ENCODE measurements at places on chromosomes 16 and 17.

DNA sequence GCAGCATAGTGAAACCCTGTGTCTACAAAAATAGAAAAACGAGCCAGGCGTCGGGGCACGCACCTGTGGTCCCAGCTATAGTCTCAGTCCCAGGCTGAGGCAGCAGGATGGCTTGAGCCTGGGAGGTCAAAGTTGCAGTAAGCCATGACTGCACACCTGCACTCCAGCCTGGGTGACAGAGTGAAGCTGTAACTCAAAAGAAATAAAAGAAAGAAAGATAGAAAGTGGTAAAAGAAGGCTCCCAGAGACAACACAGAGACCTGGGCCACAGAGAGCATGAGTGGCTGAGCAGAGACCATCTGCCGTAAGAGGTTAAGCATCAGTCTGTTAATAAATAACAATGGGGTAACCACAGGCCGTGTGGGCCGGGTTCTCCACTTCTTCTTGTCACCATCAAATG lies 15.3 kb upstream of the HEXD start:
- DNase-seq, result no peak

- no peak for DNase-seq
These were observed 8.3 kb downstream of the DHRS7C start for GRCh38 chr17:9783050-9783449.

GRCh38 chr16:18792836-18793433 lies 2.8 kb upstream of the RPS15A start:
- DNase-seq, result no peak

GRCh38 chr17:65750631-65751115 lies 189.2 kb upstream of the AXIN2 start:
- DNase-seq, result peak; percentile 66

GRCh38 chr16:14399378-14400284 lies 230.4 kb downstream of the PARN start:
- DNase-seq, result no peak

- no peak for DNase-seq
These were observed 16.4 kb downstream of the C16orf74 start for GRCh38 chr16:85734311-85735017.

DNA sequence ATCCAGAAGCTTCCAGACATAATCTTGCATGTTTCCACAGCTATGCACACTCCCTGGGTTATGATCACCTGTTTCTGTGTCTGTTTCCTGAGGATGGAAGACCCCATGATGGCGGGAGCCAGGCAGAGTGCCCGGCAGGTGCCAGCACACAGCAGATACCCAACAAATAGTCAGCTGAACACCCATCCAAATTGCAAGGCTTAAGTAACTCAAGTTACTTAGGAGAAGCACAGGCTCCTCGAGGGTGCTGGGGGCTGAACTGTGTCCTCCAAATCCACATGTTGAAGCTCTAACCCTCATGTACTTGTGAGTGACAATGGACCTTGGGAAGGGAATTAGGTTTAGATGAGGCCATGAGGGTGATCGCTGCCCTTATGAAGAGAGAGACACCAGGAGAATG lies 79.5 kb upstream of the DOC2B start:
- no peak for DNase-seq

GRCh38 chr17:145671-146541 lies 8.5 kb downstream of the SCGB1C2 start:
- DNase-seq, result no peak

- no peak for DNase-seq
These were observed 122.5 kb upstream of the CACNG5 start for GRCh38 chr17:66712453-66712852.

DNA sequence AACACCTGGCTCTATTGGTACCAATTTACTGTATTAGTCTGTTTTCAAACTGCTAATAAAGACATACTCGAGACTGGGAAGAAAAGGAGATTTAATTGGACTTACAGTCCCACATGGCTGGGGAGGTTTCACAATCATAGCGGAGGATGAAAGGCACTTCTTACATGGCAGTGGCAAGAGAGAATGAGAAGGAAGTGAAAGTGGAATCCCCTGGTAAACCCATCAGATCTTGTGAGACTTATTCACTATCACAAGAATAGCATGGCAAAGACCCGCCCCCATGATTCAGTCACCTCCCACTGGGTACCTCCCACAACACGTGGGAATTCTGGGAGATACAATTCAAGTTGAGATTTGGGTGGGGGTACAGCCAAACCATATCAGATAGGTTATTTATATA lies 22.6 kb upstream of the GOSR1 start:
- DNase-seq, result no peak

DNA sequence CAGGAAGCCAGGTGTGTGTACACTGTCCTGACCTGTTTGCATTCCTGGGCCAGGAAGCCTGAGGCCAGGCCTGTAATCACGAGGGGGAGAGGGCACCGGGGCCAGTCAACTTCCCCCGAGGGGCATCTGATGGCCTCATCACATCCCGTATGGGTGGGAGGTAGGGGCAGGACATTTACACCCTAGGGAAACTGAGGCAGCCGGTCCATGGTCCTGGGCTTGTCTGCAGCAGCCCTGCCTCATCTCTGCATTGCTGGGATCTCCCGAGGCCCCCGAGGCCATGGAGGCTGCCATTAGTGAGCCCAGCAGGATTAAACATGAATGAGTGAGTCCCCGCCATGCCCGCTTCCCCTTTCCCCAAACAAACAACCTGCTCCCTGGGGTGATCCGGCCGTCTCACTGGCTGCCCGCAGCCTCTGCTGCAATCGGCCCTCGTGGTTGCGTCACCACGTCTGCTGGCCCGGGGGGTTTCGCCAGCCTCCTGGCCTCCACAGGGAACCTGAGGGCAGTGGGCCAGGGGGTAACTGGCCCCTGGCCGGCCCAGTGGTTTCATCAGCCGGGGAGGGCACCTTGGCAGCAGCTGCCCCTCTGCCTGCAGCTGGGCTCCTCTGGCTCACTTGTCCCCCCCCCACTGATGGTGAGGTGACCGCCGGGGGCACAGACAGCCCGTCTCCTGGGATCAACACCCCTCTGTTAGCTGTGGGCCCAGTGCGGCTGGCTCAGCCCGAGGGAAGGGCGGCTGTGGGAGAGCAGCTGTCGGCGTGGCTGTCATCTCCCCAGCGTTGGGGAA lies 88.3 kb upstream of the GSE1 start:
- DNase-seq, result peak; percentile 16

DNA sequence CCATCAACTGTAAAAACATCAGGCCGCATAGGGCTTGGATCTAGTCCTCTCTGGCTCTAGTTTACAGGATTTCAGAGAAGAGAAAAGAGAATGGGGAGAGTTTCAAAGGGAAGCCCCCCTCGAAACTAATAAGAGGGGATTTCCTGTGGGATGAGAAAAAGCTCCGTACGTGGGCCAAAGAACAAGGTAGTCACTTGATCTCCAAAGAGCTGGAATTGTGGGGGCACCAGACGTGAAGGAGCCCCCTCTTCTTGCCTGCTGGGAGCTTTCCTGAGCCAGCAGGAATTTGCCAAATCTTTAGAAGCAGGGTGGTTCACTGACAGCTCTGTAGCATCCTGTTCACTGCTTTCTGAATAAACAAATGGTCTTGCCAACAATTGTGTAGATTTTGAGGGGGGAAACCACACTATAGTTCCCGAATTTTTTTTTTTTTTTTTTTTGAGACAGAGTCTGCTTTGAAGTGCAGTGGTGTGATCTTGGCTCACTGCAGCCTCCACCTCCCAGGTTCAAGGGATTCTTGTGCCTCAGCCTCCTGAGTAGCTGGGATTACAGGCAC lies 7.0 kb upstream of the TMIGD1 start:
- DNase-seq, result no peak

- DNase-seq, result no peak
These were observed 62.5 kb downstream of the RPH3AL start for GRCh38 chr17:290121-290521.

GRCh38 chr16:89175280-89176146 lies 4.0 kb downstream of the CDH15 start:
- no peak for DNase-seq

DNA sequence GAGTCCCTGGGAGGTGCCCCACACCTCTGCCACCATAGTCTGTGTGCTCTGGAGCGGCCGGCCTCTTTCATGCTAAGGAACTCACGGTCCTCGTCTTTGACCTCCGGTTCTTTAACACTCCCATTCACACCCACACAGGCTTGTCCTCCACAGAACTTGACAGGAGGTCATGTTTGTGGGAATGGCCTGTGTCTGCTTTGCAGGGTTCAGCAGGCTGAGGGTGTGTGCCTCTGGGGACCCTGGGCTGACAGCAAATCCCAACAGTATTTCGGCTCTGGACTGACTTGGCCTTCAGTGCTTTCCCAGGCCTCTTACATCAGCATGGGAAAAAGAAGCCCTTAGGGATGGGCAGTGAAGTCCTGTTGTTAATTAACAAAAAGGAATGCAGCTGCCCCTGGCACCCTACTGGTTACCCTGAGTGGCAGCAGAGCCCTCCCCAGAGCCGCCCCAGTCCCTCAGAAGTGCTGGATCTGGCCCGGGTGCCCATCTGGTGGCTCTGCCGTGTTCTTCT lies 35.4 kb upstream of the ADORA2B start:
- no peak for DNase-seq

- no peak for DNase-seq
These were observed 7.8 kb upstream of the RHOT2 start for GRCh38 chr16:660132-660458.

GRCh38 chr16:73143576-73144422 lies 95.9 kb upstream of the ZFHX3 start:
- DNase-seq, result no peak

- no peak for DNase-seq
These were observed 59.4 kb downstream of the ENGASE start for GRCh38 chr17:79133985-79134384.

DNA sequence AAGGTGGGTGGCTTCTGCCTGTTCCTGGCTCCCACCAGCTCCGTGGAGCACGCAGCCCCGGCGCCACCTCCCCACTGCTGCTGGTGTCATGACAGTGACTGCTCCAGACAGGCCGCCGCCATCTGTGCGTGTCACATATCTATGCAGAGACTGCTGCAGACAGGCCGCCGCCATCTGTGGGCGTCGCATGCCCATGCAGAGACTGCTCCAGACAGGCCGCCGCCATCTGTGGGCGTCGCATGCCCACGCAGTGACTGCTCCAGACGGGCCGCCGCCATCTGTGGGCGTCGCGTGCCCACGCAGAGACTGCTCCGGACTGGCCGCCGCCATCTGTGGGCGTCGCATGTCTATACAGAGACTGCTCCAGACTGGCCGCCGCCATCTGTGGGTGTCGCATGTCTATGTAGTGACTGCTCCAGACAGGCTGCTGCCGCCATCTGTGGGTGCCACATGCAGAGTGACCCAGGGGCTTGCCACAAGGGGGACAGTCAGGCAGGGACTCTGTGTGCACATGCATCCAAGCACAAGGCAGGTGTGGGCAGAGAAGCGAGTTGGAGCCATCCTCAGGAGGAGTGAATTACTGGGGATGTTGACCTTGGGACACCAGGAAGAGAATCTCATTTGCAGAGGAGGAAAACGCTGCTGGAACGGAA lies 3.3 kb upstream of the FN3KRP start:
- DNase-seq, result no peak

DNA sequence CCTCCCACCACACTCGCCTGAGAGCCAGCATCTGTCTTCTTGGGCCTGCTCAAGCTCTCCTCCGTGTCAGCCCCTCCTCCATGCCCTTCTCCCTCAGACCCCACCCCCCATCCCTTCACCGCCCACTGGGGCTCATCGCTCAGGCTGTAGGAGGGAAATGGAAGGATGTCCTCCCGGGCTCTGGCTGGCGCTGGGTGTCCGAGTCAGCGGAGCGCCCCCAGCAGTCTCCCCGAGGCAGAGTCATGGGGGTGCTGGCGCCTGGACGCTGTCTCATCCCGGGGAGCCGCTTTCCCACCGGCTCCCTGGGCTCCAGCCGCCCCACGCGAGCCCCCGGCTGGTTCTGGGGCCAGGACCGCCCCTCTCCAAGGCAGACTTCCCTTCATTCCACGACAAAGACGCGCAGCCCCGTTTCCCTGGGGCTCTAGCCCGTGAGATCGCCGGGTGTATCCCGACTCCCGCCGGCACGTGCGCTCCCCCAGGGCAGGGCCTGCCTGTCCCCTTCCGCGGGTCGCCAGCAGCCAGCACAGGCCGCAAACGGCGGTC lies 428 bp upstream of the ANTKMT start:
- no peak for DNase-seq

GRCh38 chr17:492022-492413 lies 139.4 kb upstream of the RPH3AL start:
- DNase-seq, result no peak

GRCh38 chr17:888998-889441 lies 90.6 kb downstream of the NXN start:
- peak; percentile 27 for DNase-seq

GRCh38 chr16:3954411-3954921 lies 74.0 kb upstream of the CREBBP start:
- DNase-seq, result peak; percentile 9

DNA sequence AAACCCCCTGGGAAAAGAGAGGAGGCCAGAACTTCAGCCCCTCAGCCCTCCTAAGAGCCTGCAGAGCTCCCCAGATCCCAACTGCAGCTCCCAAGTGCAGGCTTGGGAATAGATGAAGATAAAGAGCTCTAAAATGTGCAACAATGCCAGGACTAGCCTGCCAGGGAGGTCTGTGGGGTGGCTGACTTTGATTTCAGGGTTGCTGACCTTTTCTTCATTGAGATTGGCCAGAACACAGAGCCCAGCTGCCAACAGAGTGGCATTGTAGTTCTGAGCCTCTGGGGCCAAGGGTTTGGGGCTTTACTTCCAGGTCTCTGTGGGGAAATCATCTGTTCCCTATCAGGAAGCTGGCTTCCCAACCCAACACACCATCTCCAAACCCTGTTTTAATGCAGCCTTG lies 120.6 kb downstream of the COPRS start:
- no peak for DNase-seq

GRCh38 chr16:68369697-68370580 lies 59.1 kb downstream of the PRMT7 start:
- DNase-seq, result no peak

- DNase-seq, result no peak
These were observed 11.7 kb upstream of the ZNF594 start for GRCh38 chr17:5203178-5203907.

DNA sequence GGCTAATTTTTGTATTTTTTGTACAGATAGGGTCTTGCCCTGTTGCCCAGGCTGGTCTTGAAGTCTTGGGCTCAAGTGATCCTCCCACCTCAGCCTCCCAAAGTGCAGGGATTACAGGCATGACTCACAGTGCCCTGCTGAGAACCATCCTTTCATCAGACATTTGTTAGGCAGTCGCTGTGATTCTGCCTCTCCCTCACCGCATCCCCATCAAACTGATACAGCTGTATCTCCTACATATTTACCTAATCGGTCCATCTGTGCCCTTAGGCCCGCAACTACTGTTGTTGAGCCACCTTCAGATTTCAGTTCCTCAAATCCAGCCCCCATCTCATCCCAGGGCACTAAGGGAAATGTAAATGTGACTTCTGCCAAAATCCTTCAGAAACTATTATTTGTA lies 2.0 kb upstream of the SLC43A2 start:
- no peak for DNase-seq

- no peak for DNase-seq
These were observed 27.7 kb upstream of the AKTIP start for GRCh38 chr16:53530741-53531140.

- no peak for DNase-seq
These were observed 21.7 kb downstream of the ACSF3 start for GRCh38 chr16:89115216-89115861.

- no peak for DNase-seq
These were observed 91.5 kb downstream of the VPS53 start for GRCh38 chr17:623121-623520.

- DNase-seq, result peak; percentile 24
These were observed 3.7 kb downstream of the GP2 start for GRCh38 chr16:20323591-20324117.

- DNase-seq, result no peak
These were observed 289.1 kb downstream of the CA10 start for GRCh38 chr17:51869387-51869786.
